ENCODE measurements at places on chromosomes 12 and 14. TPM values are rescaled to one million over a fixed set of nuclear protein-coding genes. Genes with fewer than 3 reads are reported as not detected.

GRCh38 chr12:39125566-39125965, 220.2 kb upstream of the CPNE8 start:
- DNase-seq = no peak

The FOXA1 gene
- 0.14 TPM for polyA plus RNA-seq

- DNase-seq = no peak
Measured at GRCh38 chr12:49478949-49479664, 59.7 kb upstream of the KCNH3 start.

GRCh38 chr12:54201001-54201794, 12.4 kb upstream of the SMUG1 start:
- peak; percentile 85 for DNase-seq

The IAPP gene
- not detected for polyA plus RNA-seq

- DNase-seq = peak; percentile 22
Measured at GRCh38 chr12:21823581-21823980, 49.1 kb upstream of the KCNJ8 start.

GRCh38 chr14:33936391-33936790, 14.5 kb downstream of the EGLN3 start:
- DNase-seq = no peak

The KRT2 gene
- polyA plus RNA-seq = 0.18 TPM

GRCh38 chr14:75201087-75201486, 24.7 kb upstream of the TMED10 start:
- DNase-seq = no peak

DNA sequence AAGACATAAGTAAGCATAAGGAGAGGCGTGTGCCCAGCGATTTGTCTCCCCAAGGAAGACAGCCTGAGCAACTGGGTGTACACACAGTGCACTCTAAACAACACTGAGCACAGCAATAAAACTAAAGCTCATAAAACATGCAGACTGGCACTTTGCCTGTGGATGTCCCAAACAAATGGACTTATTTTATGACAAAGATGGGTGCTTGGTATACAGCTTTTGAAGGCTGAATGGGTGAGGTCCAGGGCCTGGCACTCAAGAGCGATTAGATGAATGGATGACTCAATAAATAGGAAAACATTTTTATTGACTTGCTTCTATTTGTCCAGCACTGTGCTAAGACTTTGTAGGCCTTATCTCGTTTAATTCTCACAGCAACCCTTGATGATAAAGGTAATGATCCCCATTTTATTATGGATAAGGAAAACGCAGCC, 28.5 kb downstream of the LGMN start:
- peak; percentile 75 for DNase-seq

GRCh38 chr12:132899033-132899432, 11.6 kb upstream of the CHFR start:
- DNase-seq = no peak
